ENCODE measurements at places on chromosomes 11 and 22.
A peak's percentile ranks its signal among the peaks of the same experiment; 100 is the strongest.

- DNase-seq = no peak
These were observed 9.4 kb upstream of the NAP1L4 start for GRCh38 chr11:3001496-3001895.

DNA sequence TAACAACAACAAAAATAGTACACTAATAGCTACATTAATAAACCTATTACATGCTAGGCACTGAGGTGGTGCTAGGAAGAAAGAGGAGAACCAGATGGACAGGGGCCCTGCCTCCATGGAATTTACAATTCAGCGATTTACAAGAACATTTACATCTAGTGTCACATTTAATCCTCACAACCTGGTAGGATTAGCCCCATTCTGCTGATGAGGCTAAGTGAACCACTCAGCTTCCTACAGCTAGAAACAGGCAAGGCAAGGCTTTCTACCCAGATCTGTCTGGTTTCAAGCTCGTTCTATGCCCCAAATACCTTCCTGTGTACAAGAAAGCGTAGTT is 368.4 kb downstream of the BUD13 start:
- no peak for DNase-seq

DNA sequence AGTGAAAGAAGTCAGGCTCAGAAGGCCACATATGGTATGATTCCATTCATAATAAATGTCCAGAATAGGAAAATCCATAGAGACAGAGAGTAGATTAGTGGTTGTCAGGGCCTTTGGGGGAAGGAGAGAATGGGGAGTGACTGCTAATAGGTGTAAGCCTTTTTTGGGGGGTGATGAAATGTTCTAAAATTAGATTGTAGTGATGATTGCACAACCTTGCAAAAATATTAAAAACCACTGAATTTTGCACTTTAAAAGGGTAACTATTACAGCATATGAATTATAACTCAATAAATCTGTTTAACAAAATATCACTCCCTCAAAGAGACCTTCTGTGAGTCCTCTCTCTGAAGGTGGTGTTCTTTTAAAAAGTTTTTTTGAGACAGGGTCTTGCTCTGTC is 72.3 kb upstream of the GRK3 start:
- no peak for DNase-seq

DNA sequence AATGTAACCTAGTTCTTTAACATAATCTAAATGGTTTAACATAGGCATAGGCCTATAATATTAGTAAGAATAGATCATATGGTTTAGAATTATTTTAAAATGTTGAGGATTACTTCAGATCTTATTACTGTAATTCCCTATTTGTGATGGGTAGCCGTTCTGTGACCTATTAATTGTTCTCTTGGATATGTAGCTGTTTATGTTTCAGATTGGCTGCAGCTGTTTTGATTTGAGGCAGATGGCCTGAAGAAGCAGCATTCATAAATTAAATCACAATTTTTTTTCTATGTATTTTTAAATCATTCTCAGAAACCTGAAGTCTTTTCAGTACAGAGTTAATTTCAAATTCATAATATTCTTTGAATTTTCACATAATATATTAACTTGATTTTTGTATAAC is 104.5 kb downstream of the PDE3B start:
- DNase-seq = no peak

DNA sequence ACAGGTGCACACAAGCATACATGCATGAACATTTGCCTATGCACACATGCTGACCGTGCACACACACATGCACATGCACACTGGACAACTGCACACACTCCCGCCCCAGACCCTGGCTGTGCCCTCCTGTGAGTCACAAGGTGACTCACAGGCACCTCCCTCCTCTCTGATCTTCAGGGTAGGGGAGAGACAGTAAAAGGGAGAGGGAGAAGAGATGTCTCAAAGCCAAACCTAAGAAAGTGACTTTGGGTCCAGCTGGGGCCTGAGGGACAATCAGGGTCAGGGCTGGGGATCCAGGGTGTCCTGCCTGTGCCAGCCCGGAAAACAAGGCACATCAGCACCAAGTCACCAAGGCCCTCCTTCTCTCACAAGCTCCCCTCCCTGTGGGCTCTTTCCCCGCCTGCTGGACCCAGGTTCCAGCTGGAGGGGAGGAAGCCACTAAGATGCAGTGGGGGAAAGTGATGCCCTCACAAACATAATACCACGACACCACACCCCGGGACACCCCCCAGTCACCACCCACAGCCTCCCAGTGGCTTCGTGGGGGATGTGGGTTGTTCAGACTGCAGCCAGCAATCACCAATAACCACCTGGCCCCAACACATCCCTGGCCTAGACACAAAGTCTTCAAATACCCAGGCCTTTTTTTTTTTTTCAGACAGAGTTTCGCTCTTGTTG is 39.3 kb downstream of the PDGFB start:
- peak; percentile 90 for DNase-seq

DNA sequence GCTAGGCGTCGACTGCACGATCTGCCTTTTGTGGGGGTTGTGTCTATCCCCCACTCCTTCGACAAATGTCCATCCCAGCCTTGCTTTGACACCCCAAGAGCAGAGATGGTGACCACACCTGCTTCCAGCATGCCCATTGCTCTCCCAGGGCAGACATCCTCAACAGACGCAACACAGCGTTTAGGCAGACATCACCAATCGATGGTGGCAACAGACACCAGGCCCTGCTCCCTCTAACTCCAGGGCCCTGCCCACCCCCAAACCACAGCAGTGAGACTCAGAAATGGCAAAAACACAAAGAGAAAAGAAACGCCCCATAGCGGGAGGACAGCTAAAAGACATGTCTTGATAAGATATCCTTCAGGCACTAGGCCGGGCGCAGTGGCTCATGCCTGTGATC is 150.9 kb downstream of the CRYBB2 start:
- DNase-seq = no peak

DNA sequence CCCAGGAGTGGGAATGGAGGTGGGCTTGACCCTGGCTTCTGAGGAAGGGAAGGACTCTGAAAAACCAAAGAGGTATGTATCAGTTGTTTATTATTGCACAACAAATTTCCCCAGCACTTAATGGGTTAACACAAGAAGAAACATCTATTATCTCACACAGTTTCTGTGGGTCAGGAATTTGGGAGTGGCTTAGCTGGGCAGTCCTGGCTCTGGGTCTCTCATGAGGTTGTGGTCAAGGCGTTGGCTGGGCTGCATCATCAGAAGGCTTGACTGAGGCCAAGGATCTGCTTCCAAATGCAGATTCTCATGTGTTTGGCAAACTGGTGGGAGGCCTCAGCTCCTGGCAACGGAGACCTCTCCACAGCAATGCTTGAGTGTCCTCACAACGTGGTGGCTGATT is 17.5 kb upstream of the SMIM38 start:
- DNase-seq = no peak

GRCh38 chr22:46458525-46458924 is 78.9 kb downstream of the CELSR1 start:
- no peak for DNase-seq

DNA sequence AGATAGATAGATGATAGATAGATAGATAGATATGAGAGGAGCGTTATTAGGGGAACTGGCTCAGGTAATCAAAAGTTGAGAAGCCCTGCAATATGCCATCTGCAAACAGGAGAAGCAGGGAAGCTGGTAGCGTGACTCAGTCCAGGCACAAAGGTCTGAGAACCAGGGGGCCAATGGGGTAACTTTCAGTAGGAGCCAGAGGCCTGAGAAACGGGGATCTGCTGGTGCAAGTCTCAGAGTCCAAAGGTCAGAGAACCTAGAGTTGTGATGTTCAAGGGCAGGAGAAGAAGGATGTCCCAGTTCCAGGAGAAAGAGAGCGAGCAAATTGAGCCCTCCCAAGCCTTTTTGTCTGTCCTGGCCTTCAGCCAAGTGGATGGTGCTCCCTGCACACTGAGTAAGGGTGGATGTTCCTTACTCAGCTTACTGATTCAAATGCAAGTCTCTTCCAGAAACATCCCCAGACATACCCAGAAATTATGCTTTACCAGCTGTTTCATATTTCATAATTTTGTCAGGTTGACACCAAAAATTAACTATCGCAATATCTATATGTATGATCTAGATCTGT is 87.8 kb upstream of the SLC22A12 start:
- DNase-seq = no peak

- peak; percentile 64 for DNase-seq
These were observed 162.4 kb downstream of the SOX6 start for GRCh38 chr11:16193897-16194381.

GRCh38 chr22:48224332-48224731 is 1461.9 kb downstream of the TBC1D22A start:
- no peak for DNase-seq

DNA sequence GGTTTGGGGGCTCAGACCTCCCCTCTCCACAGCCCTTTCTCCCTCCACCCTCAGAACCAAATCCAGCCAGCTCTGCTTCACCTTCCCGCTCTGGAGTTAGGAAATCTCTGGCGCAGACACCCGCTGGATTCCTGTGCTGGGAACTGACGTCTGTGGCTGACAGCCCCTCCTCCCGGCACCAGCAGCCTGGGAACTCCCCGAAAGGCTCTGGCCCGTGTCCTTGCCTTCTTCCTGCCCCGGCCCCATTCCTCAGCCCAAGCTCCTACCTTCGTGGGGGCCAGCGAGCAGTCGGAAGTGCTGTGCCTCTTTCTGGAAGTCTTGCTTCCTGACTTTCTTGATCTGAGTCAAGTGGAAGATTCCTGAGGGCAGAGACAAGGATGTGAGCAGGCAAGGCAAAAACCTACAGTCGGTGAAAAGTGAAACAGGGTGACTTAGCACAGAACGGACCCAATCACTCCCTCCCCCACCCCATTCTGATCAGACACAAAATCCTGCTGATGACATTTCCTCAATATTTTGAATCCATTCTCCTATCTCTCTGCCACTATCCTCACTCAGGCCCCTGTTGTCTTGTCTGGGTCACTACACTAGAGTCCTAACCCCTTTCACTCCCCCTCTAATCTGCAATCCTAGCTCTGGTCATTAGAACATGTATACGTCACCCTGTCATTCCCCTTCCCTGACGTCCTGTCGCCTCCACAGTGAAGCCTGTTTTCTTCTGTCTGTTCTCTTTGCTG is 34.1 kb downstream of the CHRDL2 start:
- DNase-seq = peak; percentile 76

- DNase-seq = no peak
These were observed 38.8 kb upstream of the CHRNA10 start for GRCh38 chr11:3709977-3710376.

GRCh38 chr11:1082346-1082727 is 7.7 kb downstream of the MUC2 start:
- no peak for DNase-seq

DNA sequence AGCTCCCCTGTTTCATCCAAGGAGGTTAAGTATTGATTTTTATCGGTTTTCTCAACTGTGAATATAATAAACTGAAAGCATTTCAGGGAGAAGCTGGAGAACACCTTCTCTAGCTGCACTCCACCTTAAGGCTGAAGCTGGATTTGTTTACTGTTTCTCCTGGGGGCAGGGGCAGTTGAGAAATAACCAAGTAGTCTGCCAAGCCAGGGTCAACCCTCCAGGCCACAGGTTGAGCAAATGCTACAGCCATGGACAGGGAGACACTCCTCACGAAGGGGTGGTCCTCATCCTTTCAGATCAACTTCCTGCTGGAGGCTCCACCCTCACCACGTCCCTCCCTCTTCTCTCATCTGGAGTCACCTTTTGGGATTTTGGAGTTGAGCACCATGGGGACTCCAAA is at the start of gene TTC36:
Gene TTC36 (plus strand): TSS at position 366 of the 400 bp plus-strand sequence. CDS start 21 bp downstream, at position 387.
- DNase-seq = no peak

DNA sequence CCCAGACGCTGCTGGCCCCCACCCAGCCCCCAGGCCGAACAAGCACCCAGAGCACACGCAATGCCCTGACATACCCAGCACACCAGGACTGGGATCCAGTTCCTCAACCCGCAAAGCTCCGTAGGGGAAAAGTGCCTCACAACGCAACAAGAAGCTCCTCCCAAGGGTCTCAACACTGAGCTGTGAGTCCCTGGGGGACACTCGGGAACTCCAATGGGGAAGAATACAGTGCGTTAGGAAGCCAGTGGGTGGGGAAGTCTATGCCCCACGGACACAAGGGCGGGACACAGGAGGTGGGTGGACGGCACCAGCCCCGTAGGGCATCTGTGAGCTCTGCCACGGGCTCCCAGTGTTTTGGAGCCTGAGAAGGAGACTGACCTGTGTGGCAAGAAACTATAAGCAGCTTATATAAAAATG is 1.6 kb downstream of the DEAF1 start:
- no peak for DNase-seq

GRCh38 chr11:73028611-73029010 is 113.5 kb downstream of the FCHSD2 start:
- DNase-seq = no peak

GRCh38 chr11:59839615-59840014 is 5.7 kb downstream of the CBLIF start:
- no peak for DNase-seq

- DNase-seq = peak; percentile 90
These were observed at the start of gene CD151 for GRCh38 chr11:832529-833113. Gene CD151, plus strand, starts transcription at chr11:832952. Its CDS starts 3,118 bp downstream, at chr11:836070.

GRCh38 chr11:110907629-110908028 is 195.4 kb upstream of the ARHGAP20 start:
- no peak for DNase-seq

DNA sequence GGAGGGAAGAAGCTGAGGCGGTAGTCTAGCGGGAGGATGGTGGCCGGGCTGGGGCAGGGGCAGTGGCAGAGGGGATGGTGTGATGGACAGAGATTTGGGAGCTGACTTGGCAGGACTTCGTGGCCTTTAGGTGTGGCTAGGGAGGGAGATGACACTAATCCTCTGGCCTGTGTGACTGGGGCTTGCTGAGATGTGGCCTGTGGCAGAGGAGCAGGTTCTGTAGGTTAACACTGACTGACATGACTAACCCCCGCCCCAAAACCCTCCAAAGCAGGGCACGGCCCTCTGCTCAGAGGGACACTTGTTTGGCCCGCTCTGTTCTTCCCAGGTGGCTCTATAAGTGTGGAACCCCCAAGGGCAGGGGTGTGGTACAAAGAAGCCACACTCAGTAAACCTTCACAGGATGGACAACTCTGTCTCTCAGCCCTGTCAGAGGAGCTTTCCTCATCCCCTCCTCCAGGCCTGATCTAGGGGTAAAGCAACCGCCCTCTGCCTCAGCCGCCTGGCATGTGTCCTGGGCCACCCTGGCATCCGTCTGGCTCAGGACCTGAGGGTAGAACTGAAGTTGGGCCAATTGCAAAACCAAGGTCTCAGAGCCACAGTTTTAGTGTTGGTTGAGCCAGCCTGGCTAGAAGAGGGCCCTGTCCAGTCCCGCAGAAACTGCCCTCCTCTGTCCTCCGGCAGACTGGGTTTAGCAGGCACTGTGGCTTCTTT is 15.6 kb downstream of the TOM1 start:
- no peak for DNase-seq

GRCh38 chr22:49999063-49999945 is 13.3 kb downstream of the IL17REL start:
- DNase-seq = peak; percentile 69

GRCh38 chr11:121489823-121490222 is 37.1 kb upstream of the SORL1-AS1 start:
- no peak for DNase-seq

GRCh38 chr11:7657306-7658025 is 15.8 kb downstream of the CYB5R2 start:
- peak; percentile 75 for DNase-seq

Data from islet precursor cell (in vitro differentiated cells).